ENCODE measurements at places on chromosomes 13 and 19.

GRCh38 chr13:97561182-97561581, 127.2 kb downstream of the RAP2A start:
- DNase-seq, result no peak

GRCh38 chr13:89214185-89214584, 1543.0 kb downstream of the SLITRK5 start:
- DNase-seq, result no peak

DNA sequence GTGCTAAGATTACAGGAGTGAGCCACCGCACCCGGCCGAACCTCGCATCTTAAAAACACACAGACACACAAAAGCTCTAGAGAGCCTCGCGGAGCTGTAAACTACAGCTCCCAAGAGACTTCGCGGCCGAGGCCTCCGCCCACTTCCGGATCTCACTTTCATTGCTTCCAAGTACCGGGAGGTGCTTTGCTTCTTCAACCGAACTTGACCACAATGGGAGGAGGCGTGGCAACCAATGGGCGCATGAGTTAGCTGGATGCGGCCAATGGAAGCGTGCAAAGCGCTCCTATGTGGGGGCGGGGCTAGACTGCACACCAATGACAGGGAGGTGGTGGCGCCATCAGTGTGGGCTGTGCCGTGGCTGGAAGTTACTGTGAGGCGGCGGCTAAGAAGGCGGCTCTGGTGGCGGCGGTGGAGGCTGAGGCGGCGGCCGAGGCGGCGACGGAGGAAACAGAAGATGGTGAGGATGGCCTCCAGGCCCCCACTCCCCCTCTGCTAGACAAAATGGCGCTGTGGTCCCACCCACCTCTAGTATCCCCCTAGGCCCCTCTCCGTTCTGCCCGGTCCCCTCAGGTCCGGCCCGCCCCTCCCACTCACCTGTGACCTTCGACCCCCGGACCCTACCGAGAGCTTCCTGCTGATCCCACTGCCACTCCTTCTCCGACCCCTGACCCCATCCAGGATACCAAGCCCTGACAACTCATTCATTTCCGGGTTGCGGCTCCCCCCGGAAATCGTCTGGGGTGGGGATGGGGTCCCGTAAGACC, at the start of gene DDA1:
Gene DDA1, plus strand, starts transcription at position 366 of the 767 bp plus-strand sequence. Its CDS starts 92 bp downstream, at position 458.
- DNase-seq, result peak; percentile 98

GRCh38 chr19:58570770-58571574, 2.2 kb downstream of the MZF1 start:
- DNase-seq, result no peak

GRCh38 chr13:100179276-100179675, 90.4 kb downstream of the PCCA start:
- DNase-seq, result no peak

Measured in GM13977 (cell line).